Mesenchymal stem cell (in vitro differentiated cells and primary cell): ENCODE measurements at places on chromosomes 2 and 18.

- no peak for DNase-seq
Measured at GRCh38 chr18:79935499-79935898, 16.0 kb downstream of the SLC66A2 start.

GRCh38 chr2:230887342-230887741 is 22.6 kb downstream of the ITM2C start:
- no peak for DNase-seq

- no peak for DNase-seq
Measured at GRCh38 chr2:215280326-215280725, 31.5 kb upstream of the ATIC start.

GRCh38 chr2:10329580-10329879 is 26.8 kb downstream of the HPCAL1 start:
- no peak for DNase-seq

GRCh38 chr18:4455113-4455811 is at the start of gene DLGAP1:
TSS of gene DLGAP1 (minus strand) at chr18:4455307.
- DNase-seq: no peak

DNA sequence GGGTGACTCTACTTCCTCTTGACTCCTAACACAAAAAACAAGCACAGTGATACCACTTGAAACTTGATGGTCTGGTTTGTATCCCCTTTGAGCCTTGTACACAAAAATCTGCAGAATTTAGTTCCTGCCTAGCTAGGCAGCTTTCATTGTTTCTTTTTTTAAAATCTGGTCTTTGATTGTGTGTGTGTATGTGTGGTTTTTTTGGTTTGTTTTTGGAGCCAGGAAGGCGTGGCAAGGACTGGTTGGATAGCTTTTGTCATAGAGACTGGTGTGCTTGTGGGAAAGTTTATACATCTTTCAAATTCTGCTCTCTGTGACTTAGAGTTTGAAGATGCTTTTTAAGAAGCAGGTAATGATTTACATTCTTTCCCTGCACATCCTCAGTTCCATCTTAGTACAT is 127.4 kb downstream of the TANC1 start:
- no peak for DNase-seq

DNA sequence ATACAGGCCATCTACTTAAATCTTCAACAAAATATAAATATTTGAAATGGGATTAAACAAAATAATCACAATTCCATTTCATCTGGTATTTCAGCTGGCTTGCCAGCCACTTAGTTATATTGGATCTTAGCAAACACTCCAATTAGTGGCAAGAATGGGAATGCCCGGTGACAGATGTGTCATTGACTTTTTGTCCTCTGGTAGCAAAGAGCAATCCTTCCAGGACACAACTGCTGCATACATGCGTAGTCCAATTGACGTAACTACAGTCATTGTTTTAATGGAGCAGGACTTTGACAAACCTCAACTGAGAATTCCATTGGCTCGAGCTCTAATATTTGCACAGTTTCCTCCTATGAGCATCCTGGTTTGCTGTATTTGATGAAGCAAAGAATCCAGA is 69.9 kb downstream of the RNF152 start:
- DNase-seq: no peak

DNA sequence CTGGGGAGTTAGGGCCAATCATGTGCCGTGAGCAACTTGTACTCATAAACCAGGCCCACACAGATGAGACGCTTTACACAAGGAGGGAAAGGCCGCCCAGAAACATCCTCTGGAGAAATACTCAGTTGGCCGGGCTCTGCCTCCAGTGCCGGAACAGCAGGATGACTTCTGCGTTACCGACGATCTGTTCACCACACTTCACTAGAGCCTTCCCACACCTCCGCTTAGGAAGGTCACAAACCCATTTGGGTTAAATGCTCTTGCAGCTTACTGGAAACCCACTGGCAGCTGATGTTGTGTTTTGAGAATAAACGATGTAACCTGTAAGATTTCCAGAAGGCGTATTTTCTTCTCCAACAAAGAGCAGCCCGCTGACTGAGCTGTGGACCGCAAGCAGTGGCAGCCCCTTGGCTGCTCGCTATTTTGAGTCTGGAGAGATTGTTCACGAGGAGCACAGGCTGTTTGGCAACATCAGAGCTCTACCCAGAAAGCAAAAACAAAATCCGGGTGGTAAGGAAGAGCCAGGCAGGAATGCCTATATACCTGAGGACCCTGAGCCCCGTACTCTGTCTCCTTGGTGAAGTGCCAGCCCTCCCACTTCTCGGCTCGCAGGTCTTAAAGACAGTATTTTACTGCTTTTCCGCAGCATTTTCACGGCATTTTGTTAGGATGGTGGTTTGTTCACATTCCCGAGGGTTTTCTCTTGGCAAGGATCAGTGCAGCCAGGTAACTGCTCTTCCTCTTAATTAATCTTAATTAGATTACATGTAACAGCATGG is 44.0 kb downstream of the COLEC12 start:
- DNase-seq: peak; percentile 5

- no peak for DNase-seq
Measured at GRCh38 chr2:25009954-25010353, 31.9 kb upstream of the EFR3B start.

- DNase-seq: no peak
Measured at GRCh38 chr2:128503399-128504245, 185.0 kb upstream of the HS6ST1 start.

- no peak for DNase-seq
Measured at GRCh38 chr18:64270121-64270520, 121.2 kb upstream of the LINC00305 start.

DNA sequence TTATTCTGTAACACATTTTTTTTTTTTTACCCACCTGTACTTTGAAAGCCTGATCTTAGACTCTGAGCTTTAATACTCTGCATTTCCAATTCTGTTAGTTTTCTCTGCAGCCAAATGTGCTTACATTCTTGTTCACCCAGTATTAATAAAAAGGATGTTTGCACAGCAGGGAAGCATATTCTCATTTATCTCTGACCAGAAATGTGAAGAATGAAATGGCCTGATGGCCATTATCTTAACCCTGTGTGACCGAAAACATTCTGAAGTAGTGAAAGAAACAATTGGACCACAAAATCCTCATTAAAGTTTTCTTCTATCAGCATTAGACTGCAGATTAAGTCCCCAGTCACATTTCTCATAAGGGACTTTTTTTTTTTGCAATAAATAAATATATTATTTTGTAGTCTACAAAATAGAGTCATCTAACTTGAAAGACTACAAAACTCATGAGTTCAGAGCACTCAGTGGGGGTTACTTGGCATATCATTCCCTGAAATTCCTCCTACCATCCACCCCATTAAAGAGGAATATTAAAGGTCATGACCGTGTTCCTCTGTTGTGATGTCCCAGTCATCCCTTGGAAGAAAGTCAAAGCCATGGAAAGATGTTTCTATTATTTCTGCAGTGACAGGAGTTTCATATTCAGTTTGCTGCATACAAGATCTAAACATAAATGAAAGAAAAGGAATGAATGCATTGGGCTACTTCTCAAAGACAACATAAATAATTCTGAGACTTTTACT is 364.4 kb downstream of the RND3 start:
- peak; percentile 28 for DNase-seq

DNA sequence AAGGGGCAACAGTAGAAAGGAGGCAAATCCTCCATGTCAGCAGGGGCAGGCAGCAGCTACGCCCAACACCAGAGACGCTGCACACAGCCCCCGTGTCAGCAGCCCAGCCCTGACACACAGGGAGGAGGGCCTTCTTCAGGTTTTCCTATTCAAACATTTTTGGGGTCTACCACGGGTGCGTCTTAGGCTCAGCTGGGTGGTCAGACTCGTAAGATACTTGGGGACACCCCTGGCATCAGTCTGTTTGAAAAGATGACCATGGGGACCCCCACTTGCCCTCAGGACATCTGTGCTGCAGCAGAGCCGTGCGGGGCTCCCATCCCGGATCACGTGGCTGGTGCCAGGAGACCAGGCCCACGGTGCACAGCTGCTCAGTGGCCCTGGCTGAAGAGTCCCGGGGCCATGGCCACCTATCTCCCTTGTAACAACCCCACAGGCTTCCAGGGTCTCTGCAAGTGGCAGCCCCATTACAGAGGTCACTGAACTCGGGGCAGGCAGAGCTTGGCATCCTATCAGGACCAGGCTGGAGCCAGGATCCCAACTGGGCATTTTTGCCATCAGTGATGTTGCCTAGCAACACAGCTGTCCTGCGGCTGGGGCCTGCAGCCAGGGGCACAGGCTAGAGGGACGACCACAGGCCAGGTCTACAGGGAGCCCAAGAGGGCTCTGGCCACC is 82.5 kb downstream of the EDAR start:
- DNase-seq: no peak

- DNase-seq: no peak
Measured at GRCh38 chr2:226446406-226447001, 353.1 kb downstream of the IRS1 start.

GRCh38 chr2:69567909-69568300 is 75.6 kb downstream of the AAK1 start:
- DNase-seq: no peak

DNA sequence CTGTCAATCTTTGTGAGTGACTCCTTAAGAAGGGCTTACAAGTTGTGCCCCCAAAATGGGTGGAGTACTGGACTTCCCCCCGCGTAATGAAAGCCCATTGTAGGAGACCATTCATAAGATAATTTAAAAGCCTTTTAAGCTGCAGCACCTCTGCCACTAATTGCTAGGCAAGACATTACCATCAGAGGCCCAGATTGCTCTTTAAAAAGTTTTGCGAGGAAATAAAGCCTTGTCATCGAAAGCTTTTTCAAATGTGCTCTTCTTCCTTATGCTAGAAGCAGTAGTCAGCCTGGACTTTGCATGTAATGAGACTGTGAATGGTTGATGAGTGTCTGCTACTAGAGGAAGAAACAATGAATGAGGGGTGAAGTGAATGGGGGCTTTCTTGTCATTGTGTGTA is 345.3 kb upstream of the CDH2 start:
- no peak for DNase-seq
